ENCODE measurements at places on chromosomes 1 and 21. TPM values are rescaled to one million over a fixed set of nuclear protein-coding genes. Genes with fewer than 3 reads are reported as not detected.

GRCh38 chr1:153957744-153958110 lies 685 bp downstream of the CRTC2 start:
- peak overlapping the region; percentile 92 for H3K27ac ChIP-seq
- H3K36me3 ChIP-seq: peaks cover 35% of the 10 kb centered on the region
- H3K27me3 ChIP-seq: no peaks in the 10 kb centered on the region
- peak; percentile 46 for DNase-seq

DNA sequence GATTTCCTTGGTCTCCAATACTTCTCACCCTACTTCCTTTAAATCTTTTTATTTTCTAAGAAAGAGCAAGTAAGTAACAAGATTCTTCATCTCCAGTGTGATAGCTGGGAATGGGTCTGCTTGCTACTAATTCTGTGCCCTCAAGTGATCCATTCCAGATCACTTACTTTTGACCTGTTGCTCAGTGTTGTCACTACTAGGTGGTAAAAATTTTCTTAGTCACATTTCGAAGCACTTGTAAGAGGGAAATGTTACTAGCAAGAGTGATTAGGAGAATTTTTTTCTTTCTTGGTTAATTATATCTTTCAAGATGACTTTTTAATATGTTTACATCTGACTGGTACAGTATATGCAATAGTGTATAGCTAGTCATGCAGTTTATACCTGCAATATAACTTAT lies 2.2 kb downstream of the UBAP2L start:
- peaks cover 64% of the 10 kb centered on the region for H3K4me1 ChIP-seq
- H3K4me3 ChIP-seq: peak overlapping the region; percentile 94
- H3K36me3 ChIP-seq: peaks cover 72% of the 10 kb centered on the region
- peak overlapping the region; percentile 70 for H3K27ac ChIP-seq
- no peak for DNase-seq

DNA sequence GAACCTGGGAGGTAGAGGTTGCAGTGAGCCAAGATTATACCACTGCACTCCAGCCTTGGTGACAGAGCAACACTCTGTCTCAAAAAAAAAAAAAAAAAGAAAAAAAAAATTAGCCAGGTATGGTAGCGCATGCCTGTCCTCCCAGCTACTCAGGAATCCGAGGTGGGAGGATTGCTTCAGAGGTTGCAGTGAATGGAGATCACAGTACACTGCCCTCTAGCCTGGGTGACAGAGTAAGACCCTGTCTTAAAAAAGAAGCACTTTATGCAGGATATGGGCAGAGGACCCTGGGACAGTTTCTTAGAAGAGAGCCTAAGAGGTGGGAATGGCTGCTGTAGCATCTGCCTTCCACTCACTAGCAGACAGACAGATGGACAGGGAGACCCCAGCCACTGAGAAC lies 23.0 kb downstream of the IQGAP3 start:
- no peak for DNase-seq
- peaks cover 21% of the 10 kb centered on the region for H3K36me3 ChIP-seq
- no peaks in the 10 kb centered on the region for H3K27me3 ChIP-seq
- peaks cover 2% of the 10 kb centered on the region for H3K4me1 ChIP-seq
- no peak overlapping the region for H3K4me3 ChIP-seq
- no peak overlapping the region for H3K27ac ChIP-seq

DNA sequence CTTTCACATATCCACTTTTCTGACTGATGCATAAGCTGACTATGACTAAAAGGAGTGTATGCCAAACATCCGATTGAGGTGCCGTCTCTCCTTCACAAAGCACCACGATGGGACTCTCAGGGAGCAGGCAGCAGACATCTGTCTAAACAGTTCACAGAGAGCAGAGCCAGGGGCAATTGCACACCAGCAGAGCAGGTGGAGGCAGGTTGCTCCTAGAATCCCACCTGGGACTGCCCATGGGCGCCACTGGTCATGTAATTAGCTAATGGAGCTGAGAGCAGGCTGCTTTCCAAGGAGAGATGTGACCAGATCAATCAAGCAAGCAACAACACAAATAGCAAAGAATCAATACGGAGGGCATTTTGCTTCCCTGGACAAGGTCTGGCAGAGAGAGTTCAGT lies 30.5 kb upstream of the COA6 start:
- peaks cover 13% of the 10 kb centered on the region for H3K27me3 ChIP-seq
- no peaks in the 10 kb centered on the region for H3K36me3 ChIP-seq
- H3K27ac ChIP-seq: no peak overlapping the region
- no peaks in the 10 kb centered on the region for H3K4me1 ChIP-seq
- no peak for DNase-seq
- H3K4me3 ChIP-seq: no peak overlapping the region

DNA sequence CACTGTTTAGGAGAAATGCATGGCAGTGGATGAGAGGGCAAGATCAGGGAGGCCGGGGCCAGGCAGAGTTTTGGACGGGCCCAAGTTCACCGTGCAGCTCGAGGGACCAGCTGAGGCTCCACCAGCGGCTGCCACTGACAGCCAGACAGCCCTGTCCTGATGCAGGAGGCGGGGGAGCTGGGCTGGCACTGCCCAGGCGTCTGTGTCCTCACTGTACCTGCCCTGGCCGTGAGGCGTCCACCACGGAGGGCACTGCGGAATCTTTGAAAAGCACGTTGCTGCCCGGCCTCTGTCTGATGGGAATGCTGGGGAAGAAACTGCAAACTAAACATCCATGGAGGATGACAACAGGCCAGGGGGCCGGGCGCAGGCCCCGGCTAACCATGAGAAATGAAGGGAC lies 35.5 kb downstream of the VPS26C start:
- no peak overlapping the region for H3K27ac ChIP-seq
- no peaks in the 10 kb centered on the region for H3K27me3 ChIP-seq
- peaks cover 13% of the 10 kb centered on the region for H3K4me1 ChIP-seq
- H3K4me3 ChIP-seq: no peak overlapping the region

- H3K4me1 ChIP-seq: no peaks in the 10 kb centered on the region
- peaks cover 4% of the 10 kb centered on the region for H3K27me3 ChIP-seq
- no peak overlapping the region for H3K27ac ChIP-seq
- DNase-seq: no peak
- no peak overlapping the region for H3K4me3 ChIP-seq
Measured at GRCh38 chr1:87961992-87962391, 633.3 kb downstream of the LMO4 start.

GRCh38 chr1:170340308-170340707 lies 191.7 kb upstream of the GORAB start:
- H3K4me1 ChIP-seq: no peaks in the 10 kb centered on the region
- no peak for DNase-seq
- no peaks in the 10 kb centered on the region for H3K36me3 ChIP-seq

DNA sequence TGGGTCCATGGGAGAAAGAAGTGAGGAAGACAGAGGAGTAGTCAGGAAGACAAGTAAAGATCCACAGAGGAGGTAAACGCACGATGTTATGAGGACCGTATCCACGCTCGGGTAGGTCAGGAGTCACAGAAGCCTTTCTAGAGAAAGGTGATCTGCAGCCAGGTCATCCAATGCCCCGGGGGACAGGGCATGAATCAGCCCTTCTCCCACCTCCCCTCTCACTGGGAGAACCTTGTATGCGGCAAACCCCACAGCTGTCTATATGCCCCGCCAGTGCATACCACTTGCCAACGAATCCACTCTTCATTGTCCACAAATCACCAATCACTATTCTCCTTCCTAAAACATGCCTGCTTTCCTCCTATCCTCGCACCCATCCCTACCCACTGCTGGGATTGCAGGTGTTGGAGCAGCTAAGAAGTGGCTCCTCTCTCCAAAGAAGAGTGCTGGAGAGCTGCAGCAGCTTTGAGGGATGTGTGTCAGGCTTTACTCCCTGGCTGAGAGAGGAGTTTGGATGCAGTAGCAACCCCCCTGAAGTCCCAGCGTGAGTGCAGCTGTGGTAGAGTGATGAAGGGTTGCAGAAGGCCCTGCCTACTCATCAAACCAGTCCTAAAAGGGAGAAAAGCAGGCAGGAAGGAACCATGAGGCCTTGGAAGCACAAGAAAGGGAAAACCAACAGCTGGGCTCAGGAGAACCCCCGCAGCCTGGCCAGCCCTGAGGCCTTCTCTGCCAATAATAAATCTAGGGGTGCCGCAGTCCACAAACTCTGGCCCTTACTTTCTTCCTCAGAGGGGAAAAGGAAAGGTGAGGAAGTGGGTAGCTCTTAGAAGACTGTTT lies 102.2 kb upstream of the GADD45A start:
- peaks cover 6% of the 10 kb centered on the region for H3K4me1 ChIP-seq
- no peak for DNase-seq
- no peaks in the 10 kb centered on the region for H3K36me3 ChIP-seq
- H3K4me3 ChIP-seq: no peak overlapping the region

DNA sequence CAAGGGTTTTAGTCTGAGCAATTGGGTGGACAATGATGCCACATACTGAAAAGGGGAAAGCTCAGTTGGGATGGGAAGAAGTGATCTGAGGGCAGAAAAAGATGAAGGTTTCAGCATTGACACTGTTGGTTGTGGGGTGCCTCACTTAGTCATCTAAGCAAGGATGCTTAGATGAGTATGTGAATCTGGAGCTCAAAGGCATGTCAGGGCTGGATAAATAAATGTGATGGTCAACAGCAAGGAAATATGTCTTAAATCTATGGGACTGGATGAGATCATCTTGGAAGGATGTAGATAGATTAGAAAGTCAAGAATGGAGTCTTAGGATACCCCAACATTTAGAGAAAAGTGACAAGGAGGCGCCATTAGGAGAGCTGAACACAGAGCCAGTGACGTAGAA lies 114.6 kb downstream of the ZBTB18 start:
- H3K27ac ChIP-seq: no peak overlapping the region
- DNase-seq: no peak
- no peak overlapping the region for H3K4me3 ChIP-seq
- H3K36me3 ChIP-seq: no peaks in the 10 kb centered on the region

DNA sequence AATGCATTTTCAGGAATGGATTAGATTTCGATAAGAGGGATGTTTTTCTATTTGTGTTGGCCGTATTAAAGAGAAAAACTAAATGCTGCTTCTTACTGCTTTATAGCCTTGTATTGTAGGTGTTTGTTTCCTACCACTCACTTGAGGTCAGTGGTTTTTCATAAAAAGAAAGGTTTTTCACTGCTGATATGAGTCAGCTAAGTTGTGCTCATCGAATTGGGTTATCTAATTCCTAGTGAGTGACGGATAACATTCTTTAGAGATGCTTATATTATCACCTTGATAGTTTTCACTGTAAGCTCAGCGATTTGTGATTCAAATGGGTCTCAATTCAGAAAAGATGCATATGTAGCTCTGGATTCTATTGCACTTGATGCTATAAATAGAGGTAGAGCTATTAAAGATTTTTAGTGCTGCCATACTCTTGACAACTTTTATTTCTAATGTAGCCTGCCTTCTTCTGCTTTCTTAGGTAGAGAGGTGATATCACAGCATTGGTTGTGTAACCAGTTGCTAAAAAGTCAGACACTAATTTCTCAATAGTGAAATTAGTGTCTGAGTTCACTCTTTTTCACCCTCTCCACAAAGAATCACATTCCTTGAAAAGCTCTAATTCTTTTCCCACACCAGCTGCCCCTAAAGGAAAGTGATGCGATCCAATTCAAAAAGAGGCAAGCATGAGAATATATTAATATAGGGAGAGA lies 180.0 kb downstream of the RASAL2 start:
- H3K36me3 ChIP-seq: no peaks in the 10 kb centered on the region
- no peak for DNase-seq
- H3K27me3 ChIP-seq: no peaks in the 10 kb centered on the region
- H3K27ac ChIP-seq: no peak overlapping the region
- no peaks in the 10 kb centered on the region for H3K4me1 ChIP-seq

DNA sequence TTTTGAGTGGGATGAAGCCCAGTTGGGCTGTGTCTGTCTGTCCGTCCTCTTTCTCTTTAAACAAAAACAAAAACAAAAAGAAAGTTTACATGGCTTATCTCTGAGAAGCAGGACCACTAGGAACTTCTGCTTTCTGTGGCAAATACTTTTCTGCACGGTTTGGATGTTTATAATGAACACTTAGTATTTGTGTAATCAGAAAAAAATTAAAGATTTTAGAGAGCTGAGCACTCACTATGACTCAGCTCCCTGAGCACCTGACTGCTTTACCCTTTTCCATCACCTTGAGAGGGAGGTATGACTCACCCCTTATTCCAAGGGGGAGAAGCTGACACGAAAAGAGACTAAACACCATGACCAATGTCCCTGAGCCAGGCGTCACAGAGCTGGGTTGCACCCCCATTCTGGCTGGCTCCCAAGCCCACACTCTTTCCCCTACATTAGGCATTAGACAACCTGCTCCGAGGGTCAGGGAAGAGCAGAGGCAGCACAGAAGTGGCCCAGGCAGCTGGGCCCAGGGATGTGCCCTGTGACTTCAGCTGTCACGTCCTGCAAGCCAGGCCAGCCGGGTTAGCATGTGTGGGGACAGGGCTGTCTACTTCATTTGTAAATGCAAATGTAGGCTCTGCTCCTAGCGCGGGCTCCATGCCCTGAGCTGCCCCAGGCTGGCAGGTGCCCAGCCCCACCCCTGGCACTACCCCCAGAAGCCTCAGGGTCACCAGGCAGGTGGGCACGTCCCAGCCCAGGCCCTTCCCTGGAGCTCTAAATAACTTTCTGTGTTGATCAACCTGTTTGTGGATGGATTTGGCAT lies 30.4 kb downstream of the RAP1GAP start:
- no peak overlapping the region for H3K27ac ChIP-seq
- H3K4me3 ChIP-seq: no peak overlapping the region
- H3K4me1 ChIP-seq: no peaks in the 10 kb centered on the region
- H3K36me3 ChIP-seq: no peaks in the 10 kb centered on the region
- no peak for DNase-seq
- no peaks in the 10 kb centered on the region for H3K27me3 ChIP-seq

- peak; percentile 22 for DNase-seq
- H3K27ac ChIP-seq: no peak overlapping the region
- no peaks in the 10 kb centered on the region for H3K36me3 ChIP-seq
Measured at GRCh38 chr1:88061492-88062177, 622.4 kb upstream of the PKN2 start.

- DNase-seq: peak; percentile 31
- peaks cover 34% of the 10 kb centered on the region for H3K4me1 ChIP-seq
- peaks cover 45% of the 10 kb centered on the region for H3K36me3 ChIP-seq
- H3K4me3 ChIP-seq: no peak overlapping the region
- no peak overlapping the region for H3K27ac ChIP-seq
Measured at GRCh38 chr1:153670257-153670858, 435 bp downstream of the ILF2 start.

Gene TFF1
- total RNA-seq: not detected

Gene FTCD
- not detected for total RNA-seq

Gene GPX7
- 20.3 TPM for total RNA-seq

Gene KMO
- total RNA-seq: 0.12 TPM

Gene C1orf226
- total RNA-seq: not detected
